ENCODE measurements at places on chromosomes 11 and 22.

- DNase-seq: no peak
Observed at GRCh38 chr22:39731481-39731880, 160.9 kb downstream of the CACNA1I start.

- no peak for DNase-seq
Observed at GRCh38 chr11:1853376-1854131, 670 bp downstream of the LSP1 start.

DNA sequence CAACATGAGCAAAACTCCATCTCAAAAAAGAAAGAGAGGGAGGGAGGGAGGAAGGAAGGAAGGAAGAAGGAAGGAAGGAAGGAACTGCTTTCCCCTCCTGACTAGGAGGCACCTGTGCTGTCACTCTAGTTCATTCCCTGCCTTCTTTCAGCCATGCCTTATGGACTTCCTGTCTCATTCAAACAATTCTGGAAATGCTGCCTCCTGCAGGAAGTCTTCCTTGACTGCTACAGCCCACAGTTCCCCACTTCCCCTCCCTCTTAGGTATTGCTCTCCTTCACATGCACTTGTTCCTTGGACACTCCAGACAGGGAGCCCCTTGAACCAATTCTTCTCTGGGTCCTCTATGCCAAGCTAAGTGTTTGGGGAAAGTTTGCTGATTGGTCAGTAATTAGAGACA is 31.6 kb upstream of the WNT11 start:
- DNase-seq: peak; percentile 18

DNA sequence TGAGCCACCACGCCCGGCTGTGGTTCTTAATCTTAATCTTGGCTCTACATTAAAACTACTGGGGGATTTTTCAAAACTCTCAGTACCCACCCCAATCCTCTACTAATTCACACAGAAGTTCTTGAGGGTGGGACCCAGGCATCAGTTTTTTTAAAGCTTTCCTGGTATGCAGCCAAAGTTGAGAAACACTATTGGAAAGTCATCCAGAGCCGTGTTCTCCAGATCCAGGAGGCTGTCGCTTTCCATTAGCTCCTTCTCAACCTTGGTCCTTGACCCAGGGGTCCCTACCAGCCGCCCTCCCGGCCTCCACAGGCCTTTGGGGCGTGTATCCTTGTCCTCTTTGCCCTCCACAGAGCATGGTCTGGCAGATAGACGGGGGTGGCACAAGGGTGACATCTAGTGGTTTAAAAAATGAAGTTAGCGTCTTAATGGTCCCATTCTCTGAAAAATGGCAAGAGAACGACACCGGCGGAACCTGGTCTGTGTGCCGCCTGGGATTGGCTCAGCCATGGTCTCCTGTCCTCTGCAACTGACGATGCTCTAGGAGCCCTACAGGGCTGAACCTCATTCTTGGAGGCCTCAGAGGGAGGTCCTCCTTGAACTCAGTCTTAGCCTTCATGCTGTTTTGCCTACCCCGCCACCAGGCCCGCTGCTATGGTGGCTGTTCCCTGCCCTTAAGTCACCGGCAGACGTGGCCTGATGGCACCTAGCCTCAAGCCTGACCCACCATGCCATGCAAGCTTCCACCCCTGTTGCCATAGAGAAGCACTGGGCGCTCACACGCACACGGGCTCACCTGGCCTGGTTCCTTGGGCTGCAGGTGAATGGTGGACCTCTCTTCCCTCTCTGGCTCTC is 152.0 kb upstream of the SYN3 start:
- DNase-seq: peak; percentile 38

- peak; percentile 82 for DNase-seq
Observed at GRCh38 chr11:120710354-120711131, 199.0 kb downstream of the GRIK4 start.

DNA sequence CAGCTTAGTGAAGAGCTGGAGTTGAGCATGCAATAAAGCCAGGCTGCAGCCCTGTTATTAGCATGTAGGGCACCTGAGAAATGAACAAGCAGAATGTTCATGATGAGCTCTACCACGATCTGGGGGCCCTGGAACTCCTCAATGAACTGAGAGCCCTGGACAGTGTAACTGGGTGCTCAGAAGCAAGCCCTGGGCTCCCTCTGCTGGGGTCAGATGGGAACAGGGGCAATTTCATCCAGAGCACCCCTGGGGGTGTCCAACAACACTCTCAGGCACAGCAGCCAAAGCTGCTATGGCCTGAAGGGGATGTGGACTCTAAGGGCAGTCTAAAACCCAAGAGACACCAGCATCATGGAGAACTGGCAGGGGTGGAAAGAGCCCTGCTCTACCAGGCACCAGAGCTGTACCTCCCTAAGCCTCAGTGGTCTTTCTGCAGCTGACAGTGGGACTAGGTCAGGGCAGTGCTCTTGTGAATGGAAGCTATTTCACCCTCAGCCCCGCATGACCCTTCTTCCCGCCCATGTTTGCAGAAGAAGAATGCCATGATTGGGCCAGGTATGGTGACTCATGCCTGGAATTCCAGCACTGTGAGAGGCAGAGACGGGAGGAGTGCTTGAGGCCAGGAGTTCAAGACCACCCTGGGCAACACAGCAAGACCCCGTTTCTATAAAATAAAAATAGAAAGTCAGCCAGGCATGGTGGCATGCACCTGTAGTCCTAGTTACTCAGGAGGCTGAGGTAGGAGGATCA is 28.9 kb downstream of the THOC5 start:
- DNase-seq: no peak

DNA sequence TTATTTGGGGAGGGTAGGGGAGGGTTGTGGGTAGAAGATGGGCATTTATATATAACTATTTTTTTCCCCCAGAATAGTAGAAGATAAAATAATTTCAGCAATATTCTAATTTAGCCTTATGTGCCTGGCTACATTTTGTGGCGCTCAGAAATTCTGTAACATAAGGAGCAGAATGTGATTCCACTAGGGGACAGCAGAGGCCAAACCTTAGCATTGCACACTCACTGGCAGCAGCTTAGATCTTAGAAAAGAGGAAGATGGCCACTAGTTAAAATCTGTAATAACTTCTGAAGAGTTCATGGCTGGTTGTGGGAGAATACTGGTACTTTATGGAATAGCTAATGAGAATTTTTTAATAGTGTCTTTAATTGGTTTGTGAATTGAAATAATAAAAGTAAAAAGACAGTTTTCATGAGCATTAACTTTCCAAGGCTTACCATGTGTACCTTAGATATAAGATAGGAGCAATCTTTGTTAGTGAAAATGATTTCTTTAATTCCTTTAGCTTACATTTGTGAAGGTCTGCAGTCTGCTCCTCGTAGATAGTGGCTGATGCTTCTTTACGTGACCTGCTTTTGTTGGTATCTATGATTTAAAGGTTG is 33.1 kb downstream of the DDX10 start:
- DNase-seq: peak; percentile 45

DNA sequence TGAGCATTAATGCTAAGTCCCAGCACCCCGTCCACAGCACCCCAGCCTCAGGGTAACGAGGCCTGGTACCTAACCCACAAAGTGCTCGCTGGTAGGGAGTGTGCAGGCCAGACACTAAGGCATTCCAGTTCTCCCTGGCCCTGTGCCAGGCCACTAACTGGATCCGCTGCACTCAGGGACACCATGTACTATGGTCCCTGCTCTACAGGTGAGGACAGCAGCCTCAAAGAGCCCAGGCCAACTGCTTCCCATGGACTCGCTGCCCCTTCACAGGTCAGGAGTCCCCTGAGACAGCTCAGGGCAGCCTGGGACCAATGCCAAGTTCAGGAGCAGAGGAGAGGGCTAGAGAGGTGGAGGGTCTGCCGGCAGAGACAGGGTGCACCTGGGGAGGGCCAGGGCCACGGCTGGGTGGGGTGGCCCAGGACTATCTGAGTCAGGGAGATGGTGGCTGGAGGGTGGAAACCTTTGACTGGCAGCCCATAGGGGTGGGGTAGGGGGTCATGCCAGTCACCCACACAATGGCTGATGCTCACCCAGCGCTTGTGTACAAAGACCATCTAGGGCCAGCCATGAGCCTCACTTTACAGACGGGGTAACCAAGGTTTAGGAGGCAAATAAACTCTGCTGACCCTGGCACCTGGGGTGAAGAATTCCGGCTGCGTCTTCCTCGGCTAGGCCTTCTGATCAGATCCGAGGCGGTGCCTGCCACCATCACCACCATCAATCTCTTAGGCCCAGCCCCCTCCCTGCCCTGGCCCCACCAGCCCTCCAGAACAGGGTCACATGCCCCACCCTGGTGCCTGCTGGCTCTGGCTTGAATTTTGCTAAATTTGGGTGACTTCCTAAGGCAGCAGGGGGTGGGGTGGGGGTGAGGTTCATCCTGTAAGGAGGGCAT is 5.6 kb downstream of the OSBPL5 start:
- no peak for DNase-seq

DNA sequence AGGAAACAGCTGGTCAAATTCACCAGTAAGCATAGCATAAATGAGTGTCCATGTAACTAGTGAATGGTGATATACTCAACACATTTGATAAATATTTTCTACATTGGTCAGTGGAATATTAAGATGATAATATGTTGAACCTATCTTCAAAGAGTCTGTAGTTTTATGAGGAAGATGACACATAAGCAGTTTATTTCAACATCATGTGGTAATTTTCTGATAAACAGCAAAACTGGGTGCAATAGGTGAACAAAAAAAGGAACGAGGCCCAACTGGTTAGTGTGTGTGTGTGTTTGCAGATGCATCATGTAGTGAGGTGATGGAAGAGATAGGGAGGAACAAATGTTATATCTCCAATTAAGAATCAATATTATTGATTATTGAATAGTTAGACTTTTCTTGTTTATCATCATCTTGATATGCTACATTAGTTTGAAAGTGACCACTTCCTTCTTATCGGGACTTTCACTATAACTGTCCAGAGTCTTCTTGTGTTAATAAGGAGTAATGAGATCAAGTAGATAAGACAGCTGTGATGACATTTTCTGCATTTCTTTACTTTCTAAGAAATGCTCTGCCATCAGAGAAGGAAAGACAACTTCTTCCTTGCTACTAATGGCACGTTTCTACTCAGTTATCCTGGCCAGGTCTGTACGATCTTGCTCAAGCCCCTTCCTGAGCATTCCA is 270.7 kb downstream of the ETS1 start:
- DNase-seq: no peak

Data from foreskin melanocyte (primary cell).